Activated CD8-positive, alpha-beta memory T cell treated with anti-CD3 and anti-CD28 coated beads for 1 hour (primary cell): ENCODE measurements at places on chromosomes 5 and 9.

GRCh38 chr5:154753792-154754191 lies 1.4 kb upstream of the LARP1 start:
- no peak for DNase-seq

DNA sequence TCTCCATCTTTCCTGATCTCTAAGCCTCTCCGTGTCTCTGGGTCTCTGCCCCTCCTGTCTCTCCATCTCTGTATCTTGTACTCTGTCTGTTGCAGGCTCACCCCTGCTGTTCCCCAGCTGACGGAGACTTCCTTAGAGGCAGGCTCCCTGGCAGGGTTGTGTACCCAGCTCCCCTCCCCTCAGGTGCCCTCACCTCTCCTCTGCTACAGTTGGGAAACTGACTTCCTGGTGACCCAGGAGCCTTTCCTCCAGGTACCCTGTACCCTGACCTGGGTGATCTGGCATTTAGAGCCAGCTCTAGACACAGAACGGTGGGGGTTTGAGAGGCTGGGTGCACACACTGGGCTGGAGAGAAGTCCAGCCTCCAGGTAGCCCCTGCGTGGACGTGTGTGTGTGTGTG lies 37.7 kb downstream of the CXXC5 start:
- no peak for DNase-seq

DNA sequence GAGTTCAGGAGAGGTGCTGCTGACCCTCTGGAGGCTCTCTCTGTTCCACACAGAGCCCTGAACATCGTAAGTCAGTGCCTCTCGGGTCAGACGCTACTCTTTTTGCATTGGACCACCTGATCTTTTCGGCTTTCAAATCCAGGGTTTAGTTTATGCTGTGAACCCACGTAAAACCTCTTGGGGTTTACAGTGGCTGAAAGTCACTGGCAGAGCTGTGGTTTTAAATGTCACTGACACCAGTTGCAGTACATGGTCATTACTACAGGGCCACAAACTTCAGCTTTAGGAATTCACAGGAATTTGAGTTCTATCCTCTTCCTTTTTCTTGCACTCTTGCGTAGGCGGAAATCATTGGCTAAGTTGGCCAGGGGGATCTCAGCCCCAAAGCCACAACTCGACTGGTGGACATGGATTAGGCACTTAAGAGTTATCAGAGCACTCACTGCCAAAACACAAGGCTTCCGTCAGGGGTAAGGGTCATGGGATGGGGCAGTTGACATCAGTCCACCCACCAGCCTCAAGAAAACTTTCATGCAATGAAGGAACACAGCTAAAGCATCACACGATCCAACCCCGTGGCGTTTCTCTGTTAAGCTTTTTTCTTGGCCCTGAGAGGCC lies 76.9 kb downstream of the SFXN1 start:
- no peak for DNase-seq

- no peak for DNase-seq
Observed at GRCh38 chr9:29796291-29796952, 2223.1 kb upstream of the C9orf72 start.

- no peak for DNase-seq
Observed at GRCh38 chr9:133057006-133057405, 4.8 kb upstream of the CEL start.

DNA sequence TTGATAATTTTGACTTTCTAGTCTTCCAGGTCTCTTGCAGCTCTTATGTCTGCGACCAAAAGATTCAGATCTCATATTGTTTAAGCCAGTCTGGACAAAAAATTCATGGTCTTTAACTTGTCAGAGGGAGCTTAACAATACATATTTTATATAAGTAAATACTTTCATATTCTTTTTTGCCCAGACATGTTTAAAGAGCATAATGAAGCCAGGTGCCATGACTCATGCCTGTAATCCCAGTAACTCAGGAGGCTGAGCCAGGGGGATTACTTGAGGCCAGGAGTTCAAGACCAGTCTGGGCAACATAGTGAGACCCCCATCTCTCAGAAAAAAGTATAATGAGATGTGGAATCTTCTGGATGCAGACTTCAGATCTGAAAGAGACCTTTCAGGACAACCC lies 69.8 kb downstream of the JMY start:
- DNase-seq: no peak

DNA sequence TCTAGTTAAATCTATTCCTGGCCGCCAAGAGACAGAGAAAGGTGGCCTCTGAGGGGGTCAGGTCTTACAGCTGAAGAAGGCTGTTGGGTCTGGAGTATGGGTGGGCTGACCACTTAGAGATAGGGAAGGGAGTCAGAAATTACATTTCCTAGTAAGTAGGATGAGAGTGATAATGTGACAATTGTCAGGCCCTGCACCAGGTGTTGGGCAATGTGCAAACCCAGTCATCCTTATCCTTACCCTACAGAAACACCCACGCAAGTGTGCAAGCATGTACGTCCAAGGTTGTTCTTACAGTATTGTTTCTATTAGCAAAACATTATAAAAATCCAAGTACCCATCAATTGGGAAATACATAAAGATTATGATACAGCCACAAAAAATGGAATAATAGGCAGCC lies 9.5 kb downstream of the SPAAR start:
- DNase-seq: no peak

DNA sequence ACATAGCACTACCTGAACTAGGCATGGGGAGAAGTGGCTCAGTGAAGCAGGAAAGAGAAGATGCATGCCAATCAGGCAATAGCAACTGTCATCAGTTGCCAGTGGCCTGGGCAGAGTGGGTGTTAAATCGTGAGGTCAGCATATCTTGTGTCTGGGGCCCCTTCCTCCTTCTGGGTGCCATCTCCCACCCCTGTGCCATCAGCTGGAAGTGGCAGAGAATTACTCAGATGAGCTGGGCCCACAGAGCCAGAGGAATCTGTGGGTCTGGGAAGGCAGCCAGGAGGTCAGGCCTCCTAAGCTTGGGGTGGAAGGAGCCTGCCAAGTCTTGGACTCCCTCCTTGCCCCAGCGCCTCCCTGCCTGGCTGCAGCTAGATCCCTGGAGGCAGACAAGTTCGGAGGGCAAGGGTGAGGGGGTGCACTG lies 66.5 kb downstream of the GALNT12 start:
- DNase-seq: no peak

- no peak for DNase-seq
Observed at GRCh38 chr9:93189369-93190132, 5.6 kb downstream of the WNK2 start.

DNA sequence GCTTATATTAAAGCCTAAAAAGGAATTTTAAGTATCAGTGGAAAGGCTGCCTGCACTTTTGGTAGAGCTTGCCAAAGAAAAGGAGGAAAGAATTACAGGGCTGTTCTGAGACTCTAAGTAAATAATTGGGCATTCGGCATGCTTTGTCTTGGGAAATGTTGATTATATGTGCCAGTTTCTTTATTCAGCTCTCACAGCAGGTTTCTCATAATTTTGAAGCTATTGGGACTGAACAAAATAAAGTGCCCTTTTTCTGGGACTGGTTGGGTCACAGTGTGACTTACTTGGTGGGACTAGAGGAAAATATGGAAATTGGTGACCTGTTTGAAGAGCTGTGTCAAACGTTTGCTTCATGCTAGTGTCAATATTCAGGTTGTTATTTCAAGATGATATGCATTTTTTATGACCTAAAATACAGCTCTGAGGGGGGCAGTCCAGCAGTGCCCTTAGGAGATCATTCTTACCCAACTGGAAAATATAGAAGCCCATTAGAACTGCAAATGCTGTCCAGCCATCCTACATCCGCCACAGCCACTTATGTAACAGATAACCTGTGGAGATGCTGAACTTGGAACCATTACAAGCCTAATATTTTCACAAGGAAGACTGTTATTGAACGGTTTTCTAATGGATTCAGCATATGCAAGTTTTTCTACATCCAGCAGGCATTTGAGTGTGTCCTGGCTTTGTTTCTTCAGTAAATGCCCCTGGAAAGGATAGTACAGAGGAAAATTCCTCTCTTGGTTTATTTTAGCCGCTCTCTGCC lies 122.4 kb downstream of the SNCAIP start:
- no peak for DNase-seq

DNA sequence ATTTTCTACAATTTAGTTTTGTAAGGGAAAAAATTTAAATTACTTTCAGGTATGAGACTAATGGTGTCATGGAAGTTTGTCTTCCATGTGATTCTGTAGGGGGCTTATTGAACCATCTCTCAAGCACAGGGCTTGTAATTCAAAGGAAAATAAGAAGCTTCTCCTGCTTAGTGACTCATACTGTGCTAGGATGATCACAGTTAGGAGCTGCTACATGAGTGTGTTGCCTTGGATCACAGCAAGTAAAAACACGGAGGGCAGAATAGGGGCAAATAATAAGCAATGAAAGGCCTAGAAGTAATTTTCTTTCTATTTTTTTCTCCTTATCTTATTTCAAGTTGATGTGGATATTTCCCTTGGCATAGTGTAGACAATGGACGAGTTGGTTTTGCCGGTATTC lies 28.9 kb downstream of the TMEM167A start:
- DNase-seq: no peak

DNA sequence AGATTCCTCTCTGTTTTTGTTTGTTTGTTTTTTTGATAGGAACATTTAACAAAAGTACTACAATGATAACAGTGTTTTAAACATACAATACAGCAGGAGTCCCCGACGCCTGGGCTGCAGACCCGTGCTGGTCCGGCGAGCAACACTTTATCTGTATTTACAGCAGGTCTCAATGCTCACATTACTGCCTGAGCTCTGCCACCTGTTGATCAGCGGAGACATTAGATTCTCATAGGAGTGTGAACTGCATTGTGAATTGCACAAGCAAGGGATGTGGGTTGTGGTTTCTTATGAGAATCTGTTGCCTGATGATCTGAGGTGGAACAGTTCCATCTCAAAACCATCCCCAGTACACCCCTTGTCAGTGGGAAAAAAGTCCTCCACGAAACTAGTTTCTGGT lies 1068.5 kb upstream of the CDH10 start:
- DNase-seq: no peak

DNA sequence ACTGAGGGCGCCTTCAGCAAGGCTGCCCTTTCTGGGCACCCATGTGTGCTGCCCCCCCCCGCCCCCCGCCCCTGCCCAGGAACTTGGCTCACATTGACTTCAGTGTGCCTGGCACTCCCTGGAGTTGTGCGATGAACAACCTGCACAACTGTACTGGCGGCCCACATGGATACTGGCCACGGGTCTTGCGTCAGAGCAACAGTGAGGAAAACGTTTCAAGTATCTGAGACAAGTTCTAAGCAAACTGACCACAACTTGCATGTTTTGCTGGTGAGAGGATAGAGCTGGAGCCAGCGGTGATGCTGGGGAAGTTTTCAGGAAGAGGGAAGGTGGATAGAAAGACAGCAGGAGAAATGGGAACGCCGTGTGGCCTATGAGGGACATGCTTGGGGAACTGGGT lies 45.4 kb downstream of the HABP4 start:
- no peak for DNase-seq

DNA sequence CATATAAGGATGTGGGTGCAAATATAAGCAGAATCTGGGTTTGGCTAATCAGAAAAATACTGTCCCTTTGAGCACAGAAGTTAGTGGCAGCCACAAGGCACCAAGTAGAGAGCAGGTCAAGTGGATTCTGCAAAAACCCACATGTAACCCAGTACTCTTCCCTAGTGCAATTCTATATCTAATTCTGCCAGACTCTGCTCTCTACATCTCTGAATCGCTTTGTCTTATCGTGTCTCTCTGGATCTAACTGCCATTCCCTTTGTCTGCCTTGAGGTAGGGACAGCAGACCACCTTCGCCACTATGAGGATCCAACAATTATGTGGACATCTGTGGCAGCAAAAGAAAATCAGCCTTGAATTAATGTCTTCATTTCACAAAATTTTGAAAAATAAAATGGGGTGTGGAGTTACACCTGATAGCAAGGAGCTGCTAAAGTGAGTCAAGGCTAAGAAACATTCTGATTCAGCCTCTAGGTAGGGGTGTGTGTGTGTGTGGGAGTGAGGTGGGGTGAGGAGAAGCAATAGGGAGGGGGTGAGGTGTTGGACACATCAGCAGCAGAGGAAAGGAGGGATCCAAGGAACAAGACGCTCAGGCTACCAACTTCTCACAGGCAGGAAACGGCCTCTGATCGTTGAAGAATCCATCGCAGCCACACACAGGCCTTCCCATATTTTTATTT lies 33.7 kb upstream of the ZNF366 start:
- DNase-seq: no peak
